ENCODE measurements at places on chromosomes 5 and 9. TPM values are rescaled to one million over a fixed set of nuclear protein-coding genes. Genes with fewer than 3 reads are reported as not detected.

Gene THBS4
- 0.90 TPM for total RNA-seq

Gene BTNL9
- not detected for total RNA-seq

Gene MCTP1
- 2.3 TPM for total RNA-seq

Gene LHX3
- total RNA-seq, result not detected

Gene IL4
- not detected for total RNA-seq

DNA sequence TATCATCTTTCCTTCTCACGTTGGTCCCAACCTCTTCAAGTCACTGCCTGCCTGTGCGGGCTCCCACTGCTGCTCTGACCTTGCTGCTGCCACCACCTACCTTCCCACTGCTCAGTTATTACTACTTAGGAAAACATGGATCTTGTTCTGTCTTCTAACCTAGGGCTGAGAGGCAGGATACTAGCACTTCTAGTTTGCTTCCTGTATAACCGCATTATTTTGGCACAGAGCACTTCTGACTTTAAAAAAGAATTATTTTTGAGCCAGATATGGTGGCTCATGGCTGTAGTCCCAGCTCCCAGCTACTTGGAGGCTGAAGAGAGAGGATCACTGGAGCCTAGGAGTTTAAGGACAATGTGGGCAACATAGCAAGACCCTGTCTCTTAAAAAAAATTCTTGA is 135.4 kb upstream of the GNA14 start:
- no peak for DNase-seq
- no peak overlapping the region for H3K4me3 ChIP-seq
- H3K4me1 ChIP-seq, result no peaks in the 10 kb centered on the region
- no peak overlapping the region for H3K27ac ChIP-seq
- H3K27me3 ChIP-seq, result no peaks in the 10 kb centered on the region
- H3K36me3 ChIP-seq, result no peaks in the 10 kb centered on the region

DNA sequence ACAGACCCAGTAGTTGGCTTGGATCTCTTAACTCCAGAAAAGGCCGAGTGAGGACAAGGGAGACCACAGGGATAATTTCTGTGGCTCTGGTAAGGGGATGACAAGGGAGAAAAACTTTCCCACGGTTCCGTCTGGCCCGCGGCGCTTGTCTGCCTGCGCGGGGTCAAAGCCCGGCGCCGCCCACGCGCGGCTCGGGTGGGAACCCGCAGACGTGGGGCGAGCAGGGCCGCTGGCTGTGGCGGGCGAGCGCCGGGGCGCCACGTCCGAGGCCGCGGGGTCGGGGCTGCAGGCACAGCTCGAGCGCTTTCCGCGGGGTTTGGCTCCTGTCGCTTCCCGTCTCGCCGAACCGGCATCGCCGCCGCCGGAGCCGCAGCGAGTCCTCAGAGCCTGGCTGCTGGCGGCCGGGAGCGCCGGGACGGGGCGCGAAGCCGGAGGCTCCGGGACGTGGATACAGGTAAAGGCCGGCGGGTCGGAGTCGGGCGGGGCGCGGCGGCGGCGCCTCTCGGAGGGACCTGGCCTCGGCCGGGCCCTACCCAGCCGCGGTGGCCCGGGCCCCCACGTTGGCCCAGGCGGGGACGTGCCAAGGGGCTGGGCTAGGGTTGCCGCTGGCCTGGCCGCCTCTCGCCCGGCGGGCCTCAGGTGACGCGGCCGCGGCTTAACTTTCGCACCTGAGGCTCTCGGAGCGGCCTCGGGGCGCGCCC is at the start of gene RNF180:
Gene RNF180, plus strand, starts transcription at position 344 of the 701 bp plus-strand sequence. CDS start 34,965 bp downstream, outside the sequence.
- H3K4me1 ChIP-seq, result no peaks in the 10 kb centered on the region
- DNase-seq, result no peak
- no peaks in the 10 kb centered on the region for H3K36me3 ChIP-seq
- peaks cover 7% of the 10 kb centered on the region for H3K27me3 ChIP-seq
- no peak within 1 kb of the TSS for H3K27ac ChIP-seq

DNA sequence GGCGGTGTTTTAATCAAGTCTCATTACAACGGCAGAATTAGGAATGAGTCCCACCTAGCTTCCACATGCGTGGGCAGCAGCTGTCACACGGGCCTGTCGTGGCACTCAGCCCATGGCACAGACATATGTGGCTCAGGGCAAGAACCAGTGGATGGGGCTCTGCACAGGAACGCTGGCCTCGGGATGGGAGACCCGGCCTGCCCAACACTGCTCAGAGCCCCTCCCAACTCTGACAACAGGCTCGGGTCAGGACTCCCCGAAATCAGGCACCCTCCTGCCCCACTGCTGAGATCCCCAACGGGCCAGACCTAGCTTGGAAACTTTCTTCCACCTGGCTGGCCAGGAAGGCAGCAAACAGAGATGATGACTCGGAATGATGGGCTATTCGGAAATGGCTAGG is 4.9 kb upstream of the SURF6 start:
- no peak for DNase-seq
- H3K36me3 ChIP-seq, result peaks cover 10% of the 10 kb centered on the region
- H3K27ac ChIP-seq, result peak overlapping the region; percentile 7
- H3K4me3 ChIP-seq, result no peak overlapping the region

- peaks cover 58% of the 10 kb centered on the region for H3K4me1 ChIP-seq
- peak overlapping the region; percentile 91 for H3K27ac ChIP-seq
- no peaks in the 10 kb centered on the region for H3K27me3 ChIP-seq
- DNase-seq, result no peak
- H3K4me3 ChIP-seq, result peak overlapping the region; percentile 53
- no peaks in the 10 kb centered on the region for H3K36me3 ChIP-seq
Measured at GRCh38 chr9:133700819-133701320, 37.3 kb downstream of the SARDH start.
